Globus pallidus (tissue), 1 donor: ENCODE measurements at places on chromosomes 11 and 22.

GRCh38 chr11:79348976-79349682 is 91.7 kb downstream of the TENM4 start:
- DNase-seq: no peak

GRCh38 chr22:20089977-20090729 is 10.1 kb downstream of the DGCR8 start:
- no peak for DNase-seq

DNA sequence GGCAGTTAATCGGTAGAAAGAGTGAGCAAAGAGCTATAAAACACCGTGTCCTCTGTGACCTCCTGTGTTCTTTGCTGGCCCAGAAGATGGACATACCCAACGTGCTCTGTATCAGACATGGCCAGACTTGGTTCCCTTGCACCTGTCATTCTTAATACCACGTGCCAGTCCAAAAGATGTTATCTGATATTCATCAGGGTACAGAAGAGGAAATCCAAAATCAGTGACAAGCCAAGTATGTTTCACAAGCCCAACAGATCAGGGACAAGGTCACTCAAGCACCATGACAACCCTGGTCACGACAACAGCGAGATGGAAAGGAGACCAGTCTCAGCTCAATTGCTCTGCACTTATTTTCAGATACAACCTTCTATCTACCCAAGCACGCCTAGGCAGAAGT is 3.4 kb downstream of the LRP4 start:
- DNase-seq: no peak

DNA sequence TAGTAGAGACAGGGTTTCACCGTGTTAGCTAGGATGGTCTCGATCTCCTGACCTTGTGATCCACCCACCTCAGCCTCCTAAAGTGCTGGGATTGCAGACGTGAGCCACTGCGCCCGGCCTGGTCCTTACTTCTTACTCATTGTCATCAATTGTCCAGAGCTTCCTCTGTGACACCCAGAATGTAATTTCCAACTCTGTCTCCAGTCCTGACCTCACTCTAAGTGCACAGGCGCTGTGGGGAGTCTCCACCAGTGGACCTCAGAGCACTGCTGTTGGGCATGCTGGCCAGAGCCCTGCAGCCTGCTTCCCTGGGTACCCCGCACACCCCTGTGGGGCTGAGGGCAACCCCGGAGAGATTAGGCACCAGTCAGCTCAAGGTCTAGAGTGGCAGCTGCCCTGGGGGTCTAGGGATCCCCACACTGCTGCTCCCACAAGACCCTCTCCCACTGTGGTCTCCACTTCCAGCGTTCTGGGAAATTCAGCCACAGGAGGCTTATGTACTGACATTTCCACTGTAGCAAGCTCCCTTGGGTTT is 1140.3 kb downstream of the TBC1D22A start:
- no peak for DNase-seq
